Fibroblast of villous mesenchyme (primary cell): ENCODE measurements at places on chromosomes 16 and 17.

DNA sequence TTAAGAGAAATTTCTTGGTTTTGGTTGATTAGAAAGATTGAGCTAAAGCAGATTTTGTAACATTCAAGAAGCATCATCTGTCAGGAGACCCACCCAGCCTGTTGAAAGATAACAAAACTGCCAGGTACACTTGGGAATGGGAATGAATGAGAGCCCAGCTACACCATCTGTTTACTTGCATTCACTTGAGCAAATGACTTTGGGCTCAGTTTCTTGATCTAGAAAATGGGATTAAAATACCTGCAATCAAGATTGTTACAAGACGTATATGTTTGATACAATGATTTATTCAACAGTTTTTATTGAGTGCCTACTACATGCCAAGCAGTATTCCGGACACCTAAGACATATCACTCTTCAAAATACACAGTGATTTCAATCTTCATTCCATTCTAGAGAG is 76.3 kb upstream of the HAS3 start:
- no peak for DNase-seq

GRCh38 chr17:79843816-79844800 is 4.9 kb upstream of the CBX4 start:
- peak; percentile 70 for DNase-seq

DNA sequence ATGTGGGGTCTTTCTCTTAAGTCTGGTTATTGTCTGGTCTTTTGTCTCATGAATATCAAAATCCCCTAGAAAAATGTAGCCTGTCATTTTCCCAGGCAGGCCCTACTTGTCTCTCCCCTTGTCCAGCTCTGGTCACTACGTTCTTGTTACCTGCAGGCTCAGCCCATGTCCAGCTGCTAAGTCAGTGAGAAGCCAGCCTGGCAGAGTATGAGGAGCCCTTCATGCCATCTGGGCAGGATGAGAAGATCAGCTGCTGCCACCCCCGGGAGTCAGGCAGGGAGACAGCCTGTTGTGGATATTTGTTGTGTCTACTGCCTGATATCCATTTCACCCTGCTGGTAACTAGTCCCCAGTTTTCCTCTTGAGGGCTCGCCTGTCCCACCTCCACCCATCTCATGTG is 88.9 kb downstream of the ASIC2 start:
- no peak for DNase-seq

- peak; percentile 25 for DNase-seq
Observed at GRCh38 chr16:69107316-69107962, 2.0 kb downstream of the HAS3 start.

DNA sequence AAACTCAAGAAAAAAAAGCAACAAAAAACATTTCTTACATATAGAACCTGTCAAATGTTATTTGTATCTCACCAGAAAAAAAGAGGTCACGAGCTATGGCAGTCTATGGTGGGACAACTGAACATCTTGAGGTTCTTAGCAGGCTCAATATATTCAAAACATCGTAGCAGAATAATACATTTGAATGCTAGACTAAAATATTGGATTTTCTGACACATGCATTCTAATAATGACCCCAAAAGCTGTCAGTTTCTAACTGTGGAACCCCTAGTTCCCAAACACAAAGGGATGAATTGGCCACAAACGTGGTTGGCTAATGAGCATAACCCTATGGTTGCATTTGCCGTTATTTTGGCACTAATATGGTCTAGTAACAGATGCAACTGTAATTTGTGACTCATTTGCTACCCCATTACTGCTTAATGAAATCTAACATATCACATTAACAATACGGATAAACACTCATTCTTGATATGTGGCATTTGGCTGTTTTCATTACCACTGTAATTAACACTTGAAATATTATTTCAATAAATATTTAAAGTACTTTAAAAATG is 81.2 kb downstream of the TOX3 start:
- no peak for DNase-seq

GRCh38 chr17:61209525-61209924 is 190.1 kb upstream of the TBX2 start:
- DNase-seq = no peak

- DNase-seq = no peak
Observed at GRCh38 chr16:194516-194915, 14.3 kb downstream of the HBQ1 start.

DNA sequence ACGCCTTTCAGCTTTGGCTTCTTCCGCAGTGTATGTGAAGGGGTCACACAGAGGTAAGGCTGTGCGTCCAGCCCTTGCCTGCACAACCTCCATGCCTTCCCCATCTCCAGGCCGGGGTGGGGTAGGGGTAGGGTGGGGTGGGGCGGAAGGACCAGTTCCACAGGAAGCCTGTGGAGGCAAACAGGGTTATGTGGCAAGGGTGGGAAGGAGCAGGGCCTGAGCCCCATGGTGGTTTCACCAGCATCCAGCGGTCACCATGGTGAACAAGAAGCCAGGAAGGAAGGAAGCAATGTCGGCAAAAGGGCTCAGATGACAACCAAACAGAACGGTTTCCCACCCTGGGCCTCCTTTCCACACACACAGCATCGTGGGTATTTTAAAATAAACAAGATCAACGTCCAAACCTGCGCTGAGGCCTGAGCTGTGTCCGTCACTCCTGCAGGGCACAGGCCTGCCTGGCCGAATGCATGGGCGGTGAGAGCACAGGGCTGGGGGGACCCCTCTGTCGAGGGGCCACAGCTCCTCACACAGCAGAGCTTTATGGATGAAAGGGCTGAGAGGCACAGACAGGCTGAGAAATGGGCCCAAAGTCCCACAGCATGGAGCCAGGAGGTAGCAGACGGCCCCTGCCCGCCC is 80.5 kb downstream of the ZNF778 start:
- DNase-seq = no peak

DNA sequence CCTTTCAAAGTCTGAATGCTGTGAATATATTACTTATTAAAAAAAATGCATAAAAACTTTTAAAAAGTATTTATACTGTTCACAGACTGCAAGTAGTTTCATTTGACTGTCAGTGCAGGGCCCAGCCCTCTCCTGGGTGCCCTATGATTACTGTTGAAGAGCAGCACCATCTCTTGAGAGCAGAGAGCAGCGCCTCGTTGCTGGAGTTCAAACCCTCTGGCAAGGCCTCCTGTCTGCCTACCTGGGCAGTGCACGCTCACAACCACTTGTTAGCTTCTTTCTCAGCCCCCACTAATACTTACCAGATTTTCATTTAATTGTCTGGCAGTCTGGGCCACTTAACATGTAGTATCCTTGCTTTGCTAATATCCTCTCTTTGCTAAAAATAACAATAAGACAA is 233.4 kb downstream of the PHKB start:
- no peak for DNase-seq

- DNase-seq = no peak
Observed at GRCh38 chr17:4738136-4739121, 1.2 kb upstream of the ZMYND15 start.

DNA sequence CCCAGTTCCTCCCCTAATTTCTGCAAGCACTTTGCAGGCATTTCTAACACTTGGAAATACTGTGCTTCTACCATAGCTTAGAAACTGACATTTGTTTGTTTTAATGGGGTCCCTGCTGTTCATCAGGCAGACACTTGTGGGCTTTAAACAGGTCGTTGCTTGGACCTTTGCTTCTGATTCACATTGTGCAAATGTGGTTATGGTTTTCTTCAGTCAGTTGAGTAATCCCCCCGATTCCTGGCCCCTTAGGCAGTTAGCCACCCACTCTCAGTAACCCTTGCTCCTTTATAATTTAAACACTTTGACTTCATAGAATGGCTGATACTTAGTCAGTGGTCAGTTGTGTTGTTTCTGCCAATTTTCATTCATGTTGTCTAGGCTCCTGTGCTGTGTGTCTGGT is 39.4 kb downstream of the SLC47A1 start:
- peak; percentile 83 for DNase-seq

DNA sequence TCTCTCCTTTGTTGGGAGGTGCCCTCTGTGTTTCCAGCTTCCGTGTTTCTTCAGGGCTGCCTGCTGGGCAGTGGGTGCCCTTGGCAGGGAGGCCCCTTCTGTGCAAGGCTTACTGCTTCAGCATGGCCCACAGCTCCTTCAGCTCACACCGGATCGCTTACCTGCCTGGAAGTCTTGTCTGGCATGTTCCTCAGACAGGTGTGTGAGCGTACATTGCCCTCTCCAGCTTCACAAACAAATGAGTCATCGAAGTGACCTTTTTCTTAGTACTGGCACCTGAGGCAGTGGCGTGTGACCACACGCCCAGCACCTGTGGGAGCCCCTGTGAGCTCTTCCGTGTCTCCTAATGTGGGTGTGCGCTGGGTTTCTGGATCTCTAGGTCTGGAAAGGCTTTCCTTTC is 3.5 kb downstream of the RAB40C start:
- no peak for DNase-seq

DNA sequence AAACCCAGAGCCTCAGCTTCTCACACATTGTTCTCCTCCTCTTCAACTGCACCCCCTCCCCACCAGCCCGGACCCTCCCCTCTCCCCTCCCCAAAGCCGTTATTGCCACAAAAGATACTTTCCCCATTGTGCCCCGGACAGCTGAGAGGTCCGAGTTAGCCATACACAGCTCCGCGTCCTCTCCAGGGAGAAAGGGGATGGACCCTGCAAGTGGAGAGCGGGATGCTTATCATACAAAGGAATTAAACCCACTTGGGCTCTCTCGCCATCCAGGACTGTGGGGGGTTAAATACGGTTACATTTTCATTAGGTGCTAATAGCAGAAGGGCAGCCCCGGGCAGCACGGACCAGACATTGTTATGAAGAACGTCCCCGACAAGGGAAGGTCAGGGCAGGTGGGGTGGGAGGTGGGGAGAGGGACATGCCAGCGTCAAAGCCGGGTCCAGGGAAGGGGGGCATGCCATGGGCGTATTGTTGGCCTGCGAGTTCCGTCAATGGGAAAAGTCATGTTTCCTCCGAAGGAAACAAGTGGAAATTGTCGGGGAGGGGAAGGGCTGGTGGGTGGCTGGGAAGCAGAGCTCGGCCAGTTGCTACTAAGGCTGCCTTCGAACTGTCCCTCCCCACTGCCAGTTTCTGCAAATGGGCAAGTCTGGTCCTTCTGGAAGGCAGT is 99.1 kb downstream of the SOX9 start:
- DNase-seq = no peak

- DNase-seq = peak; percentile 87
Observed at GRCh38 chr17:50550661-50551432, 3.9 kb downstream of the SPATA20 start.

- peak; percentile 48 for DNase-seq
Observed at GRCh38 chr16:70523743-70524398, at the start of gene SF3B3. SF3B3 (plus strand) TSS chr16:70523816; CDS start chr16:70526657, 2,841 bp downstream.

GRCh38 chr16:11201498-11202259 is 54.3 kb downstream of the SOCS1 start:
- DNase-seq = peak; percentile 77

DNA sequence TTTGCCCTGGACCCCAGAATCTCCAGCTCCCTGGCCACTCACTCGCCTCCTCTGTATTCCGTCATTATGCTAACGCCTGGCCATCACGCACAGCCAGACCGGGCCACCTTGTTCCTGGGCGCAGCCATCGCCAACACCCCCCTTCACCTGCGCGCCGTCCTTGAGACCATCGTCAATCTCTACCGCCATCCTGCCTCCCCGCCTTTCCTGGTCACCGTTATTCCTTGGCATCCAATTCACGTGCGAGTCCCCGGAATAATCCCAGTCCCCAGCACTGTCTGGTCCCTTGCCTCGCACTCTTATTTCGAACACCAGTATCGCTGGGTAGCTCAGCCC is 541 bp downstream of the VKORC1 start:
- peak; percentile 21 for DNase-seq

GRCh38 chr16:62831235-62831850 is 795.1 kb upstream of the CDH8 start:
- DNase-seq = no peak
